ENCODE measurements at places on chromosomes 7 and 10.

GRCh38 chr10:93999401-93999851 lies 5.7 kb downstream of the PLCE1 start:
- no peak for DNase-seq

DNA sequence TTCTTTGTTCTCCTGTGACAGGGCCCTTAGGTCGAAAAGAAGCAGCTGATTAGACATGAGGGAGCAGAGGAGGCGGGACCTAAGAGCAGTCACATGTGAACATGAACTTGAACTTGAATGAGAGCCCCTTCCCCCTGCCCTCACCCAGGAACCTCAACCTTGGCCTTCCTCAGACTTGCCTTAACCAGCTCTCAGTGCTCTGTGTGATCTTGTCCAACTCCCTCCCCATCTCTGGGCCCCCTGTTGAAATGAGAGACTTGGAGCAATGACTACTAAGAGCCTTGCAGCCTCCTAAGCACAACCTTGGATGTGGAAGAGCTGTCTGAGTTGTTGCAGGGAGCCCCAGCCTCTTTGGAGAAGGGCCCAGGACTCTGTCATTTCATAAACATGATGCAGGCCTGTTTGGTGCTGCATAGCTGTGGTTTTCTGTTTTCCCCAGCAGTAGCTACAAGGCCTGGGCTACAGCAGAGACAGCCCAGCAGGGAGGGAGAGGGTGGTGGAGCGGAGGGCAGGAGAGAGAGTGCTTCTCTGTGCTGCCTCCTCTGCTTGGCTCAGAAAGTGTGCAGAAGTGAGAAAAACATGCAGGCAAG lies 123.9 kb upstream of the ZMIZ1 start:
- DNase-seq, result no peak

GRCh38 chr10:80412486-80412885 lies 4.1 kb downstream of the PRXL2A start:
- no peak for DNase-seq

- no peak for DNase-seq
Observed at GRCh38 chr7:65907501-65908198, 34.8 kb downstream of the VKORC1L1 start.

DNA sequence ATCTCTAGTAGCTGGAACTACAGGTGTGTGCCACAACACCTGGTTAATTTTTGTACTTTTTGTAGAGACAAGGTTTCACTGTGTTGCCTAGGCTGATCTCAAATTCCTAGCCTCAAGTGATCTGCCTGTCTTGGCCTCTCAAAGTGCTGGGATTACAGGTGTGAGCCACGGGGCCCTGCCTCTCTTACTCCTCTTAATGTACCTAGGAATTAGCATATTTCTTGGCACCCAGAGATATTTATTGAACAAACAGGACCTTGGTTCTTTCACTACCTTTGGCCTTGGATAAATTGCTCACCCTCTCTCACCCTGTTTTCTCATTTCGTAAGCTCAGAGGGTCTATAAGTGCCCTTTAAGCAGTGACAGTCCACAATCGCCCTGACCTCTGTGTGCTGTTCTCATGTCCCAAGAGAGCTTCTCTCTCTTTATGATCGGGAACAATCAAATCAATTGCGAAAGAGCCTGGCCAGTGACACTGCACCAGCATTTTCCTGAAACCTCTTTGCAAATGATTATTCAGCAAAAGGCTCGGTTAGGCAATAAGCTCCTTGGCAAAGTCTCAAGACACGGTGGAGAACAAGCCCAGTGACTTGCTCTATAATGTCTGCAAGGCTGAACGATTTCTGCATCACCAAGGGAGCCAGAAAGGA lies 117.7 kb downstream of the APBB1IP start:
- DNase-seq, result no peak

DNA sequence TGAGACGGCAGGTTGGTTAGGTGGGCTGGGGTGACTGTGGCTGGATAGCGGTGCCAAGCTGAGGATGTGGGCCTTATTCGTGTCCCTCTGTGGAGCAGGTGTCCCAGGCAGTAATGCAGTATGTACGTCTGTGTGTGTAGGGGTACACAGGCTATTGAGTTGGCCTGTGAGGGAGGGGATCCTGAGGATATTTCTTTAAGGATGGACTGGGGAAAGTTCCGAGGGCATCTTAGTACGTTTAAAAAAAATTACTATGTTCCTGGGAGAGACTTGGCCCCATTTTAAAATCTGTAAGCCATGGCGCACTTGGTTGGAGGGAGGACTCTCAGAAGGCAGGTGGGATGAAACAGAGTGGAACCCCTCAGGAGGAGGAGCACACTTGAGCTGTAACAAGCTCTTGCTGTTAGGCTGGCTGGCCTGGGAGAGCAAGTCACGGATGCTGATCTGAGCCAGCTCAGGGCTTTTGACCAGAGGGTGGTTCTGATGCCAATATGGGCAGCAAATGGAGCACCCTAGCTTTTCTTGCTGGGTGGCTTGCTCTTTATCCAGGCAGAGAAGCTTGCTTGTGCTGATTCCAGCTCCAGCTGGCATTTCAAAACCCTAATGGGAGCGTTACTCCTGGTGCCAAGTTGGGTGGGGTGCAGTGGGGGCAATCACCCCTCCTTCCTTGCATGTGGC lies 765 bp downstream of the WBP1L start:
- DNase-seq, result no peak

DNA sequence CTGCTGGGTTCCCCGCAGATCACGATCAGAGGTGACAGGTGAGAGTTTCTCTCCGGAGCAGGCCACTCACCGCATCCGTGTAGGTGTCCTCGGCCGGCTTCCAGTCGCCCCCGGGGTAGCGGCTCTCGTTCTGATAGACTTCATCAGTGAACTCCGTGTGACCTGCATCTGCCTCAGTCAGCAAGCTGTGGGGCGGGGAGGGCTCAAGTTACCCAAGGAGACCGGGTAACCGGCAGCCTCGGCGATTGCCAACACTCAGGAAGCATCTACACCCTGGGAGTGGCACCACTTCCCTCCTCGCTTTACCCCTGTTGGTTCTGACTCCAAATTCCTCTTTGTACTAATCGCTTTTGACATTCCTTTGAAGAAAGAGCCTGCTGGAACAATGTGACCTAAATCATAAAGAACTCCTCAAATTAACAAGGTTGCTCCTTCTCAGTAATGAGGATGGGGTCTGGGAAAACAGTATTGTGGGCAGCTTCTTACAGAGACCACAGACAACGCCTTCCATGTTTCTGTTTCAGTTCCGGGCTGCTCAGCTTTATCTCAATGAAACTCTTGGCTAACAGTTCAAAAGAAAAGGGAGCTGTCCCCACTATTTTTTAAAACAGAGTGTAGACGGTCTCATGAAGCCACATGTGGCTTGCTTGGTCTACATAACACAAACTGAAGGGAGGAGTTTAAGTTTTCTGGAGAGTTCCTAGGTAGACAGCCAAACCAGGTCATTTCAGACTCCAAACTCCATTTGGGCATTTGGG lies 118.1 kb downstream of the MYOF start:
- no peak for DNase-seq

DNA sequence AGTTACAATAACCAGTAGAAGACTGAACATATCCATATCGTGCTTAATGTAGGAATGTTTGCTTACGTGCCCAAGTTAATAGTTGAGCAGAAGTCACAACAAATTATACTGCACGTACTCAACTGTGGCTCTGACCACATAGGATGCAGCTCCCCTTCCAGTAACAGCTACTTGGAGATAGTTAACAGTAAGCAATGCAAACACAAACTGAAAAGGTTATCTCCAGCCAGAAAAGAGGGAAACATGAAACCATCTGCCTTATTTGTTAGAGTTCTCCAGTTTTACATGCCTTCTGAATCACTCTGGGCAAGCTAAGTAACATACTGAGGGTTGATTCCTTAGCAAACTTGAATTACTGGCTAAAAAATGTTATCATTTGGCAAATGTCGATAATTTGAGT lies 9.8 kb downstream of the DHX32 start:
- no peak for DNase-seq

DNA sequence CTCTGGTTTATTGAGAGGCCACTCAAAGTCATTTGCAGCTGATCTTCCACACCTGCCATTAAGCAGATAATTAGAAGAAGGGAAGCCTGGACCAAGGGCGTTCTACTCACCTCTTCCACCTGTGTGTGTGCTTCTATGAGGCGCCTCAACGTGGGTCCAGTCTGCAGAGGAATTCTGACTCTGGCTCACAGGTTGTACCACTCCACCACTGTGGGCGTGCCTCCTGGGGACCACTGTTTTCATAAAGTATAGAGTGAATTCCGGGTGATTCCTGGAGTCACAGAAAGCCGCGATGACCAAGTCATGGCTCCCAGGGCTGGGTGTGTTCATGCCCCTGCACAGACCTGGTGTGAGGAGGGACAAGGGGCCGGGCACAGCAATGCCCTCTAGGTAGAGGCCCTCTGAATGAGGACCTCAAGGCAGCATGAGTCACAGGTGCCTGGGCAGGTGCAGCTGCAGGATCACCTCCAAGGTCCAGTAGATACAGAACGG lies 408.3 kb upstream of the MGMT start:
- DNase-seq, result no peak

- DNase-seq, result no peak
Observed at GRCh38 chr7:71682841-71683781, 551.2 kb downstream of the GALNT17 start.

DNA sequence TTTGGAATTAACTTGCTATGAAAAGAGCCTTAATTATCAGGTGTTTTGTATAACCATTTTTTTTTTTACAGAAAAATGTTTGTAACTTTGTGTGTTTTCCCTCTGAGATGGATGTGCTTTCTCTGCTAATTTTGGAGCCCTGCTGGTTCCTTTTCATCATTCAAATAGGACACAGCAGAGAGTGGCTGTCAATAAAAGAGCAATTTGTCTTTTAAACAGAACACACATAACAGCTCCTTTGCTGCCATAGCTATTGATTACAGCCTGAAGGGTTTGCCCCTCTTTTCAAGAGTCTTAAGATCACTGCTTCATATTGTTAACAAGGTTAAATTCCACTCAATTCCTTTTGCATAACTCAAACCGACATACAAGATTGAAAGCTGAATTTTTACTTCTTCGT lies 187.2 kb upstream of the MBL2 start:
- no peak for DNase-seq

GRCh38 chr7:141126107-141126506 lies 52.2 kb downstream of the TMEM178B start:
- DNase-seq, result no peak

- no peak for DNase-seq
Observed at GRCh38 chr7:80876894-80877414, 41.9 kb downstream of the SEMA3C start.

Data from stimulated activated CD8-positive, alpha-beta memory T cell treated with anti-CD3 and anti-CD28 coated beads, Interleukin-15, amount 100 ng/mL, for 4 hours (primary cell).